ENCODE measurements at places on chromosomes 16 and 17.

DNA sequence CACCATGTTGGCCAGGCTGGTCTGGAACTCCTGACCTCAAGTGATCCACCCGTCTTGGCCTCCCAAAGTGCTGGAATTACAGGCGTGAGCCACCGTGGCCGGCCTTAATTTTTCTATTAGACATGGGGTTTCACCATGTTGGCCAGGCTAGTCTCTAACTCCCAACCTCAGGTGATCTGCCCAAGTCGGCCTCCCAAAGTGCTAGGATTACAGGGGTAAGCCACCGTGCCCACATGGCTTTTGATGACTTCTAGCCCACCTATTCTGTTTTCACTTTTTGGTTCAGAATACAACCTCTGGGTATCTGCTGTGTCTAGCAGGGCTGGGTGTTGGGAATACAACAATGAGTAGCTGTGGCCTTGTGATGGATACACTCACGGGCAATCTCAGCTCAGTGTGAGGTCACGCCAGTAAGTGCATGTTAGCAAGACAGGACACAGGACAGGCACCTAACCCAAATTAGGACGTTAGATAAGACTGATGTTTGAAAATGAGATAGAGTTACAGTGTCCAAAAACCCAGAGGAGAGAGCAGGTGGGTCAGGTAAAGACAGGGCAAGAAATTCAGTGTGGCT is 14.1 kb upstream of the YWHAE start:
- DNase-seq, result no peak

DNA sequence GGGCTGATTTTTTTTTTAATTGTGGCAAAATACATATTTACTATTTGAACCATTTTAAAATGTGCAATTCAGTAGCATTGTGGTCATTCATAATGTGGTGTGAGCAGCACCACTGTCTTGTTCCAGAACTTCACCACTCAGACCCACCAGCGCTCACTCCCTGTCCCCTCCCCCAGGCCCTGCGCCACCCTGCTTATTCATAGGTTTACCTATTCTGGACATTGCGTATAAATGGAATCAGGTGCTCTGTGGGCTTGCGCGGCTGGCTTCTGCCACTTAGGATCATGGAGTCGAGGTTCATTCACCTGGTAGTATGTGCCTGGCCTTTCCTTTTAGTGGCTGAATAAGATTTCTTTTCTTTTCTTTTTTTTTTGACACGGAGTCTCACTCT is 59.4 kb downstream of the NT5M start:
- no peak for DNase-seq

DNA sequence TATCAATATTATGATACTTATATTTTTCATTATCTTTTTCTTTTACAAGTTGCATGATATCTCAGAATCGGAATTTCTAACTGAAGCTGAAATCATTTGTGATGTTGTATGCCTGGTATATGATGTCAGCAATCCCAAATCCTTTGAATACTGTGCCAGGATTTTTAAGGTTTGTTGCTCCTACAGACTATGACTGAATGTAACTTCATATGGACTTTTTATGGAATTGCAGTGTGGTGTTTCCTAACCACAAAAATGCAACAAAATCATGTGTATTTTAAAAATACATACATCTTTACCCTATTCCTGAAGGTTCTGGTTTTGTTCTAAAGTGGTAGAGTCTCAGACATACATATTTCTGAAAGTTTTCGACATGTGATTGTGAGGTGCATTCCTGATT is 58.8 kb upstream of the RHBDL3 start:
- no peak for DNase-seq

- no peak for DNase-seq
Observed at GRCh38 chr17:33024688-33025486, 33.2 kb downstream of the SPACA3 start.

GRCh38 chr16:49567950-49568349 is 194.3 kb downstream of the C16orf78 start:
- no peak for DNase-seq

DNA sequence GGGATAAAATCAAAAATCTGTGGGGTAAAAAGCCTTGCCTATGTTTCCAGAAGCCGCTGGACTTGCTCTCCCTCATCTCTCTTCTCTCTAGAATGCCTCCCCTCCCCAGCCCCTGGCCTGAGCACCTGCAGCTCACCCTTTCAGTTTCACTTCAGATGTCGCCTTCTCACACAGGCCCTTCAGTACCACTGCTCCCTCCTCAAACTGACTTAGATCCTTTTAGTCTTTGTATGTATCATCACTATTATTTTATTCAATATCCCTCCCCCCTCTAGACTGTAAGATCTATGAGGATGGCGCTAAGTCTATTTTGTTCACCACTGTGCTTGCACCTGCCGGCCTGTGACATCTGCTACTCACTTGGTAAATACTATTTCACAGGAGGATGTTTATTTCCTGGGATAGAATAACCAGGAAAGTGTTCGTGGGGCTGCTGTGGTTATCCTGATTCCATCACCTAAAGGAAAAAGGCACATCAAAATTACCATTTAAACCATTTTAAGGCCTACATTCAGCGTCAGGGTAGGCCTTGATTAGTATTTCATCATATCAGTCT is 122.3 kb downstream of the MRTFB start:
- DNase-seq, result no peak

All from NCI-H1694 (cell line).